ENCODE measurements at places on chromosomes 6 and 20.

- no peak for DNase-seq
These were observed 417.3 kb upstream of the ARID1B start for GRCh38 chr6:156359912-156360311.

- DNase-seq: no peak
These were observed 40.7 kb upstream of the FOXQ1 start for GRCh38 chr6:1271071-1271763.

DNA sequence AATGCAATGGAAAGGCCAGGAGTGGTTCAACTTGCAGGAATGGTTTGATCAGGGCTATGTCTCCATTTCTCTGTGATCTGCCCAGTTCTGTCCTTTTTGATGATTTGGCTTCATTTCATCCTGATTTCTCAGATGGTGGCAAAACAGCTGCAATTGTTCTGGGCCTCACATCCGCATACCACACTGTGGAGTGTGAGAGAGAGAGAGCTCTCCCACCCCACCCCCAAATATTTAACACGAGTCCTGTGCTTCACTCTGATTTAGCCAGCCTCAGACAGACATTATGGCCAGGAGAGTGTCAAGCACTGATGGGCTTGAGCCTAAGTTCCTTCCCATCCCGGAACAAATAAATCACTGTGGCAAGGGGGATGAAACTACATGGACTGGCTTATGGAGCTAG lies 284.6 kb downstream of the CDC5L start:
- no peak for DNase-seq

DNA sequence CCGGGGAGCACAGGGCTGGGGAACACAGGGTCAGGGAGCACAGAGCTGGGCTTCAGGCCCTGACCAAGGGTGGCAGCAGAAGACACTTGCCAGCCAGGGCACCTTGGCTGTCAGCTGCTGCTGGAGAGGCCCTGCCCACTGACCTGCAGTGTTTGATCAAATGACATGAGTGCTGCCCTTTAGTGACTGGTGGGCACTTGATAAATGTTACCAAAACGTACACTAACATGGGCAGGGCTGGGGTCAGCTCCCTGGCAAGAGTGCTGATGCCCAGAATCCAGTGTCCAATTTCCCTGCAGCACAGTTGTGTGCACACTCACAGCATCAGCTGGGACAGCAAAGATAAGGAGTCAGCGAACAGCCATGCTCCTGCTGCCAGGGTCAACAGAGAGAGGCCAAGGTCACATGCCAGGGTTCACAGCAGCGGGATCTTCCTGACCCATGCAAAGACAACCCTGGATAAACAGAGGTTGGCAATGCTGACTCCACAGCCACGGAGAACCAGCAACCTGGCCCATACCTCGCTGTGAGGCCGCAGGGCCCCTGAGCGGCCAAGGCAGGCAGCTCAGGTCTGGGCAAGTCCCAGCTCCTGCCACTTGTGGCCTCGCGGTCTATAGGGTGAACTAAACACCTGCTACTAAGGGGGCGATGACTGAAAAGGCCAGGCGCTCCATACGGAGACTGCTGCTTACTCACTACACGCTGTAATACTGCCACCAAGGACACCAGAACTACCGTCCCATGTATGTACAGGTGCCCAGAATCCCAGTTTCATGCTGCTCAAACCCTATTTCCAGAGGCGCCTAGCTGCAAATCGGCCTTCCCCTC lies 46.3 kb downstream of the NINL start:
- DNase-seq: no peak

DNA sequence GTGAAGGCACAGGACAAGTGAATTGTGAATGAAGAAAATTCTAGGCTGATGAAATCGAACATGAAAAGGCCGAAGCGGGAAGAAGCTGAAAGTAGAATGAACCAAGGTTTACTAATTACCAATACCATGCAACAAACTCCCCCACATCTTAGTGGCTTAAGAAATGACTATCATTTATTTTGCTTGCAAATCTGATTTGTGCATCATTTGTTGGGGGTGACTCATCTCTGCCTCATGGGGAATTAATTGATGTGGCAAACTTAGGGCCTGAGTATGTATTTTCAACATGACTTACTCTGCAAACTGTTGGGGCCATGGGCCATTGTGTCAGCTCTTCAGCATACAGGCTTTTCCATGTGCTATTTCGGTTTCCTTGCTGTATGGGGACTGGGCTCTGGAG lies 26.8 kb downstream of the PPP1R14C start:
- peak; percentile 27 for DNase-seq

DNA sequence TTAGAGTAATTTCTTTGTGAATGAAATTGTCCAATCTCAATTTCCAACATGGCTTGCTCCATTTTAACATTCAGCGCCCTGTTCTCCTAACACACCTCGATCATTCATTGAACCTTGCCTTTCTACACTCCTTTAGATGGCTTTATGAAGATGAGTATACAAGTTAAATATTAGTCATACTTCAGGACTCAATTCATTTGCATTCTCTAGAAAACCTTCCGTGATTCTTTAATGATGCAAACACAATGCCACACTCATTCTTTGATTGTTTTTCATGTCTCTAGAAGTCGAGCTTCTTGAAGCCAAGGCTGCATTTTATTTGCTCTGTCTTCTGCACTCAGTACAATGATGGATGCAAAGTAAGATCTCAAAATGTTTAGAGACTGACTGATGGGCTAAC lies 641.2 kb downstream of the DOK5 start:
- DNase-seq: no peak

- no peak for DNase-seq
These were observed 19.3 kb downstream of the JARID2 start for GRCh38 chr6:15264902-15265761.

GRCh38 chr6:90226257-90226656 lies 70.4 kb downstream of the BACH2 start:
- DNase-seq: no peak

DNA sequence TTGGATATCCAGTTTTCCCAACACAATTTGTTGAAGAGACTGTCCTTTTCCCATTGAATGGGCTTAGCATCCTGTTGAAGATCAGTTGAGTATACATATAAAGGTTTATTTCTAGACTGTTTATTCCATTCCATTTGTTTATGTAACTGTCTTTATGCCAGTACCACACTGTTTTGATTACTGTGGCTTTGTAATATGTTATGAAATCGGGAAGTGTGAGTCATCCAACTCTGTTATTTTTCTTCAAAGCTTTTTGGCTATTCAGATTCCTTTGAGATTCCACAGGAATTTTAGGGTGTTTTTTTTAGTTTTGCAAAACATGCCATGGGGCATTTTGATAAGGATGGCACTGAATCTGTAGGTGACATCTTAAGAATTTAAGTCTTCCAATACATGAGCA lies 188.3 kb downstream of the BMP7 start:
- no peak for DNase-seq

GRCh38 chr6:116648156-116648555 lies 20.4 kb downstream of the ZUP1 start:
- DNase-seq: no peak

- no peak for DNase-seq
These were observed 3.1 kb downstream of the MYL9 start for GRCh38 chr20:36544134-36545018.
